ENCODE measurements at places on chromosomes 2 and 18.

DNA sequence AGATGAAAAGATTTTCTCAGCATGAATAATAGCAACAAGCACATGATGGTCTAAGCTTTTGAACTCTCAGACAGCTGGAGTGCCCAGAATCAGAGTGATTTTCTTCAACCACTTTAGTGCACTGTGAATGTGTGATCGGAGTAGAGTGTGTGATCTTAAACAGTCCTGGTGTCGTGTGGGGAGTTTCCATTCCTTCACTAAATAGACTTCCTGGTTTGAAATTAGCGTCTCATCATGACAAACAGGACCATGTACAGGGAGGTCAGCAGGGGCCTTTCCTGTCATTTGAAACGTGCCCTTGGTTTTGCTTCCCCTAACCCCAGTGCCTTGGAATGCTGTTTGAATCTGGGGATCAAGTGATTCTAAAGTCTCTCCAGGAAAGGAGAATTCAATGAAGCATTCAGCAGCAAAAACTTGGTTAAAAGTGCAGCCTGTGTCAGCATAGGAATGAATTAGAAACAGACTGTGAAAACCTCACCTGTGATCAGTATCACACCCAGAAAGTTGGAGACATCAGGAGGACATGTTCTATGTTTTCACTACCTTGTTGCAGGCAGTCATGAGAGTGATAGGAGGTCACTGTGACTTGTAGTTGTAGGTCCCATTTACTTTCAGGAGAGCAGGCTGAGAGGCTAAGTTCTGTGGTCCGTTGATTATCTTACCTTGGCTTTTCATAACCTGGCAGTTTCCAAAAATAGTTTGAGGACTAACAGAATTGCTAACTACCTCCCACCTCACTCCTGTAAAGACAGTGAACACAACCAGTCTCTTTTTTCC is 400.3 kb downstream of the MTX2 start:
- no peak for DNase-seq

GRCh38 chr2:7226501-7226900 is 309.3 kb downstream of the RNF144A start:
- no peak for DNase-seq

- DNase-seq: no peak
Observed at GRCh38 chr2:18401471-18401870, 159.0 kb downstream of the RDH14 start.

GRCh38 chr2:163369111-163369510 is 366.7 kb downstream of the FIGN start:
- no peak for DNase-seq

DNA sequence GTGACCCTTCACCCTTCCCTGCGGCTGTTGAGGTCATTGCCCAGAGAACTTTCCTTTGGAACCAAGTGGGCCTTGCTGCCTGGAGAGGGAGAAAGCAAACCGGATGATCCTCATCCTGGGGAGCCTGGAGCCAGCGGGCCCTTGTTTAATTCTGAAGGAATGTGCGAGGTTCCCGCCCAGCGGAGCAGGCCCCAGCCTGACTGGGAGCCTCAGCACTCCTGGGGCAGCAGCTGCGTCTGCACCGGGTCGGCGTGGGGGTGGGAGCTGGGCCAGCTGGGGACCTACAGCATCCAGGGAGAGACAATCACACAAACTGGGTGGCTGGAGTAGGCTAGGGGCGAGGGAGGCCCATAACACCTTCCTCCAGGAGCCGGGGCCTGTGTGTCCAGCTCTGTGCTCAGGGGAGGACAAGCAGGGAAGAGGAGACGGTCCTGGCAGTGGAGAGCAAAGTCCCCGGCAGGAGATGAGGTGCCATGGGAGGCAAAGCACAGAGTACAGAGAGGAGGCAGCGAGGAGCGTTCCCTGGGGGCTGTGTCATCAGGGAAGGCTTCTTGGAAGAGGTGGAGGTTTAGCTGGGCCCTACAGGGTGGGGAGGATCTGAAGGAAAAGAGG is 61.9 kb upstream of the HAAO start:
- DNase-seq: no peak

- DNase-seq: no peak
Observed at GRCh38 chr18:74982946-74983635, 225.8 kb downstream of the PTGR3 start.

GRCh38 chr2:196475611-196476010 is 163.9 kb upstream of the CCDC150 start:
- DNase-seq: no peak

DNA sequence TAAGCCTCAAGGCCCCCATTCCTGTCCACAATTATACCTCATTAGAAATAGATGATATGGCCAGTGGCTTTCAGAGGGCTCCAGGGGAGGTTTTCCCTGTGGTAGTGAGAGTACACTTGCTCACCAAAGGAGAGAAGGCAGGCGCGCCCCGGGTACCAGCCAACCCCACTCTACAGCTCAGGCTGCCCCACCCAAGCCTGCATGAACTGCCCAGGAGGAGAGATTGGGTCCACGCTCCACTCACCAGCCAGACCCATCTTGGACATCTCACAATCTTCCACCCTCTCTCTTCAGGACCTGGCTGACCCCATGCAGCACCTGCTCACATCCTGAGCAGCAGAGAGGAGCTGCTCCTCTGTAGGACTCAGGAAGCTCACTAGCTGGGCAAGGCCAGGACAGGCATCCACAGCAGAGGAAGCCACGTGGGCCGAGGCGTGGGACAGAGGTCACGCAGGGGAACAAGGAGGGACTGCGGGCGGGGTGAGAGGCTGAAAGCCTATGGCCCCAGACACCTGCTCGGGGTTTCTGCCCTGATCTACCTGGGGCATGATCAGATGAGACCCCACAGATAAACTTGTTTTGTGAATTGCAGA is 53.9 kb upstream of the GLI2 start:
- DNase-seq: no peak

DNA sequence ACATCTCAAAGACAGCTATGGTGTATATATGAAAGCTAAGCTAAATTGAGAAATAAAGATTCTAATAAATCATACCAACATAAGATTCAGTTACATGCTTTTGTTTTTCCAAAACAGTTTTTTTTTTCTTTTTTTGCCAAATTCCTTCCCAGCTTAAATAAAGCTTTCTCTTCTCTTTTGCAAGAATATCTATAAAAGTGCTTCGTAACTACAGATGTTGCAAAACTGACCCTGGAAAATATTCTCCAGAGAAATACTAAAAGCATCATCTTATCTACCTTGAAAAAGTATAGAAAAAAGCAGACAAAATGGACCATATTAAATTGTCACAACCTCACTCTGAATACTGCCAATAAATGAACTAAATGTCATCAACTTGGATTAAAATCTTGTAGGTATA is 38.7 kb downstream of the FANCL start:
- DNase-seq: no peak

DNA sequence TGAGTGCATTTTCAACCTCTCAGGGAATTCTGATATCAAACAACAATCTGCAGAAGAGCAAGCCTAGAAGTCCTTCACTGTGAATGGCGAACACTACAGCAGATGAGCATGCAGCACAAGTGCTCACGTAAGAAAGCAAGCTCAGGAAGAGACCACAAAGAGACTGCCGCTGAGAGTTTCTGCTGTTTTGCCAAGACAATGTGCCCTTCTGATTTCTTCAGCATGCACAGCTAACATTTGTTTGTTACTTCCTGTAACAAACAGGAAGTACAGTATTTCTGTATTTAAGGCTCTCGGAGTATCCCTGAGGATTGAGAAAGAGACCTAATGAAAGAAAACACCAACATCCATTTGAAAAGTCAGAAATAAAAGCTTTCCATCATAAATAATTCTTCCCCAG is 45.9 kb downstream of the MBOAT2 start:
- DNase-seq: peak; percentile 72

DNA sequence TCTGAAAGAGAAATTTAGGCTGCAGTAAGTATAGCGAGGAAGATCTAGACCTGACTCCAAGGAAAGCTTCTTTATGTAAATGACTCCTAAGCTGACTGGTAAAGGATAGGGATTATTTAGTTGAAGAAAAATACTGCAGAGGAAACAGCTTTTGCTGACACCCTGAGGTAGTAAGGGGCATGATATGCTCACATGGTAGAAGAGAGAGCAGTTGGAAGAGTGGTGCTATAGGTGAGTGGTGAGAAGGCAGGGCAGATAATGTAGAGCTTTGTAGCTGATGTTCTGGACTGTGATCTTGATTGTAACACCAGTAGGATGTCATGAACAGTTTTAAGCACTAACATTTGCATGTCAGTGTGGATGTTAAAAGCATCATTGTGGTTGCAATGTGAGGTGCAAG is 639.1 kb upstream of the SLC39A10 start:
- no peak for DNase-seq

DNA sequence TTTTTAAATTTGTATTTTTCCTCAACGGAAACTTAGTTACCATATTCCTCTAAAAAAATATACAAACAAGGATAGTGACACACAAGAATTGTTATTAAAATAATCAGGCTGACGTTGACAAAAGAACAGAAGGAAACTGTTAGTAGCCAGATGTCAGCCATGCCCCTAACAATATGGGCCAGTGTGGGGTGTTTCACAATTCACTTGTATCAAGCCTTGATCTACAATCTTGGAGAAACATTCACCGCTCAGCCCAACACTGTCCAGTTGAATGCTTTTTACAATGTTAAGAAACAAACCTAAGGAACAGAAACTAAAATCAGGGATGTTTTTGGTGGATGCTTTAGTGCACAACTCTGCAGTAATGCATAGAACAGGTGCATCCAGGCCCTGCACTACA is 44.6 kb downstream of the TMEFF2 start:
- DNase-seq: no peak

DNA sequence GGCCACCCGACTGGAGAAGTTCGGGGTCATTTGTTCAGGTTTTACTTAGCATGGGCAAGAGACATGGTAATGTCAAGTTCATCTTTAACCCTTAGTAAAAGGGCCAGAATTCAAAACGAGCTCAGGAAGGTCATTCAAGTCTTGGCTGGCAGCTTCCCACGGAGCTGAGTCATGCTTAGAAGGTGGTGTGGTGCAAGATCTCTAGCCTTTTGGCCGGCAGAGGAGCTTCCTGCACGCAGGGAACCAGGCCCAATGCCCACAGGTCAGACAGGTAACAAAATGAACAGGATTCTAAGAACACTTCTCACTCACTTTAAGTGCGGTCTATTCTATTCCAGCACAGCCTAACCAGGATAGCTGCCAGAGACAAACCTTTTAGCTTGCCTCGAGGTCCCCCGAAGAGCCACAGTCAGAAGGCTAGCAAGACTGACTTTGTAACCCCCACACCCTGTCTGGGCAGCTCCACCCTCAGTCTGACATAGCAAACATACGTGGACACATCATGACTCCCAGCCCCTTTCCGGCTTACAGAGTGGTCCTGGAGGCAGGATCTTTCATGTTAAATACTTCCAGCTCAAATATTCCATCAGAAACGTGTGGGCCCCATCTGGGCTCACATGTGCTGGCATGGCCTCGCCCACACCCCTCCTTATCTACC is 292.7 kb downstream of the BCL11A start:
- no peak for DNase-seq

DNA sequence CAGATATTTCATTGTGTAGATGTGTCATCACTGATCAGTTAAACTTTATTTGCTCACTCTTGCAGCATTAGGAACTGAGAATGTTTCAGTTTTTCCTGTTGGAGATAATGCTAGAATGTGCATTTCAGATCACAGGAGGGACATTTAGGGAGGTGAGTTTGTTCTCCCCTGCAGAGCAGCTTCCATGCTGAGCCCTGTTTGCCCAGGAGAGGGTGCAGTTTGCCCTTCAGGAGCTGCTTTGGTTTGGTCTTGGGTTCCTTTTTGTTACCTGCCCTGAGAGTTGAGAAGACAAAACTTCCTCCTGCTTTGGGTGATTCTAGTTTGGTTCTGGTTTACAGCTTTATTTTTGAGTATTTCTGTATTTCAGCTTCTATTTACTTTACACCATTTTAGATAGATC is 49.9 kb downstream of the DGKD start:
- DNase-seq: no peak

- no peak for DNase-seq
Observed at GRCh38 chr2:236167297-236168109, 683 bp downstream of the GBX2 start.

GRCh38 chr2:163681745-163682144 is 54.1 kb downstream of the FIGN start:
- DNase-seq: no peak

- no peak for DNase-seq
Observed at GRCh38 chr2:39947294-39948015, 168.4 kb upstream of the THUMPD2 start.

GRCh38 chr2:163836167-163836566 is 100.4 kb upstream of the FIGN start:
- DNase-seq: no peak

- DNase-seq: peak; percentile 17
Observed at GRCh38 chr2:27262379-27263286, at the start of gene SLC30A3. Gene SLC30A3 (minus strand): TSS chr2:27263047. CDS start chr2:27262906, 141 bp downstream.

GRCh38 chr2:36663851-36664695 is 32.4 kb upstream of the VIT start:
- DNase-seq: peak; percentile 77

DNA sequence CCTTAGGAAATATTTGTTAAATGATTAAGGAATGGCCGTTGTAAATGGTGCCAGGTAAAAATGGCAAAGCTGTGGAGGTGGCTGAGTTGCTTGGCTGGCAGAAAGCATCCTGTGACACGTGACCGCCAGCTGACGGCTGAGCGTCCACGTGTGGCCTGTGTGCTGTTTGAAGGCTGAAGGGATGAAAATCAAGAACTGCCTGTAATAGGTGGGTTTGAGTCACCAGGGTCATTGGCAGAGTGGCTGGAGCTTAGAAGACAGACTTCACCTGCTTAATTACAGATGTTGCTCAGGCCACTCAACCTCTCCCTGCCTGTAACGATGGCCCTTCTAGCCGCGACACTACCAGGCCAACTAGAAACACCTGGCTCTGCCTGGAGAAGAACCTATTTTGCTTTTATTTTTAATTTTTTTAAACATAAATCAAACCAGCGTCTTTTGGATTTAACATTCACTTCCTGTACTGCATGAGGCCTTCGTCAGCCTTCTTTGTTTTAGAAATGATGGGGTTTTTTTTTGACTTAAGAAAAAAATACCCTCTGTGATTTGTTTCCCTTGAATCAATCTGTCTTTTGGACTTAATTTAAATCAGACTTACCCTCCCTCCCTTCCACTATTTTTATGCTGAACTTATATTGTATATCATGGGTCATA is 206.5 kb downstream of the PRKCE start:
- peak; percentile 11 for DNase-seq

GRCh38 chr2:190367091-190367490 is 23.7 kb downstream of the INPP1 start:
- DNase-seq: peak; percentile 28

- no peak for DNase-seq
Observed at GRCh38 chr2:31428001-31428418, 13.5 kb upstream of the XDH start.

GRCh38 chr2:105215586-105216192 is 25.9 kb upstream of the GPR45 start:
- no peak for DNase-seq

DNA sequence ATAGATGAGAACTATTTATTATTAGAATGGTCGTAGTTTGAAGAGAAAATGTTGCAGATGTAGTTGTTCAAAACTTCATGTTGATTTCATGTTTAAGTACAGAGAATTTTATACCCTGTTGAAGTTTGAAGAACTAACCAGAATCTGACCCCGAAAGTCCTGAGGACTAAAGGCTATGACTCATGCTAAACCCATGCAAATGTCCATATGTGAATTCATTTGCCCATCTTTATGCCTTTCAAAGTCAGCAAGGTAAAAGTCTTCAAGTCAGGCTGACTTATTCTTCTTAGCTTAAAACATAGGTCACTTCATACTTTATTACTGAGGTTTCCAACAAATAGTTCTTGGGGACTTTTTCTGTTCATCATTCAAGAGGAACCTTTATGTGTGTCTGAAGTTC is 185.5 kb downstream of the CCDC85A start:
- DNase-seq: no peak
